ENCODE measurements at places on chromosomes 16 and 17.
A peak's percentile ranks its signal among the peaks of the same experiment; 100 is the strongest.

DNA sequence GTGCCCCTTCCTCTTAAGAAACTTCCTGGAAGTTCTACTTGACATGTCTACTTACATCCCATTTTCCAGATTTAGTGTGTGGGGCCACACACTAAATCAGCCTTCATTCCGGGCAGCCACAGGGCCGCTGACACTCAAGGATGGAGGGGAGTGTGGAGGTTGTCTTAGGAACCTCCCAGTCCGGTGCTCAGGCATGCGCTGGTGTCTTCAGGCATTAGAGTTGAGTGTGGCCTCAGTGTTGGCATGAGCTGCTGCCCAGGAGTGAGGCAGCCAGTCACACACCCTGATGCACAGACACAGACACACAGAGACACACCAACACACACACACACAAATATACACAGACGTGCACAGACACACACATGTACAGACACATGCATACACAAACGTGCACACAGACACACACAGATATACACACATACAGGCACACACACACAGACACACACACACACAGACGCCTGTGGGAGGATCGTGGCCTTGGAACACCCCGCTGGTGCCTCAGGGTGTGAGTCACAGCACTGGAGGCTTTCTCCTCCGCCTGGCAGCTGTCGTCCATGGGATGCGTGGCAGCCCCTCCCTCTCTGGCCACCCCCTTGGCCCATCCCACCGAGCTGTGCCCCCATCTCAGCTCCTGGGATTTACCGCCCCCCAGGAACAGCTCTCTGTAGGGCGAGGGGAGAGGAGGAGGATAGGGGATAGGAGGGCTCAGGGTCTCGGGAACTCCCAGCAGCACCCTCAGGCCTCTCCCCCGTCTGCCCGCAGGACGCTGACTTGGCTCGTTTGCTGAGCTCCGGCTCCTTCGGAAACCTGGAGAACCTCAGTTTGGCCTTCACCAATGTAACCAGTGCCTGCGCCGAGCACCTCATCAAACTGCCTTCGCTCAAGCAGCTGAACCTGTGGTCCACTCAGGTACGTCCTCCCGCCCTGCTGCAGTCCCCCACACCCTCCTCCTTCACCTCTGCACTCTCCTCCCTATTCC is 75.6 kb upstream of the PLCG2 start:
- no peaks in the 10 kb centered on the region for H3K27me3 ChIP-seq
- no peak overlapping the region for H3K27ac ChIP-seq
- H3K4me1 ChIP-seq: no peaks in the 10 kb centered on the region
- H3K36me3 ChIP-seq: peaks cover 77% of the 10 kb centered on the region
- no peak overlapping the region for H3K4me3 ChIP-seq

- no peak overlapping the region for H3K4me3 ChIP-seq
- H3K27ac ChIP-seq: peak overlapping the region; percentile 90
- peak; percentile 55 for DNase-seq
- peaks cover 11% of the 10 kb centered on the region for H3K4me1 ChIP-seq
These were observed 11.9 kb upstream of the SLC4A1 start for GRCh38 chr17:44279666-44280391.

DNA sequence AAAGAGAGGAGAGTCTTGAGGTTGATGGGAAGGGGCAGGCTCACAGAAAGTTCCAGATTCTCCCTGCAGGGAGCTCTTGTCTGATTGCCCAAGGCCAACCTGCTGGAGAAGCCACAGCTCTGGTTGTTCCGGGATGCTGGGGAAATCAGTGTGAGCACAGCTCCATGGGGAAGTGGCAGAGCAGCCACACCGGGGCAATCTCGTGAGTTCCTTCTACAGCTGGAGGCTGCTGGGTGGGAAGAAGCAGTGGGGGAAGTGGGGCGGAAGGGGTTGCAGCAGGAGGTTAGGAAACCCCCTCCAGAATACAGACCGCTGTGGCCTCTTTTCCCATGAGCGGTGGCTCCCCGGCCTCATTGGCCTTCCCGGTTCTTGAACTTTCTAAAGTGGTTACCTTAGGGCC is 34.0 kb downstream of the KIAA0513 start:
- no peaks in the 10 kb centered on the region for H3K4me1 ChIP-seq
- H3K4me3 ChIP-seq: no peak overlapping the region
- no peaks in the 10 kb centered on the region for H3K36me3 ChIP-seq
- no peak overlapping the region for H3K27ac ChIP-seq
- H3K27me3 ChIP-seq: no peaks in the 10 kb centered on the region

DNA sequence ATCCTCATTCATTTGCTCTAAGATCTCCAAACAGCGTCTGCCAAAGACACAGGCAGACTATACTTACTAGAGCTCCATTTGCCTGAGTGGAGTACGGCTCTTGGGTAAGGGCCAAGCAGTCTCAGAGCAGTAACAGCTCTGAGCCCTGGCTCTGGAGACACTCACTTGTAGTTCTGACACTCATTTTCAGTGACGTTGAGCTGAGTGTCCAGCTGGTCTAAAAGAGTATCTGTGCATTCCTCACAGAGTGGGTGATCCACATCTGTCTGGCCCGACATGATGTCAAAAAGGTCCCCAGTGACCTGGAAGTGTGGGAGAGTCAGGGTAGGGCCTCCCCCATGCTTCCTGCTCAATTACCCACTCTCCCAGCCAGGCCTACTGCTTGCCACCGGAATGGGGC is 5.7 kb downstream of the BECN1 start:
- H3K36me3 ChIP-seq: peaks cover 27% of the 10 kb centered on the region
- H3K27me3 ChIP-seq: no peaks in the 10 kb centered on the region

GRCh38 chr16:28073836-28074235 is 10.3 kb upstream of the GSG1L start:
- no peak for DNase-seq
- no peak overlapping the region for H3K27ac ChIP-seq
- H3K4me1 ChIP-seq: no peaks in the 10 kb centered on the region
- no peaks in the 10 kb centered on the region for H3K36me3 ChIP-seq

All from lung (tissue), 17 donors.